Stimulated activated CD4-positive, alpha-beta T cell treated with anti-CD3 and anti-CD28 coated beads, Interleukin-12 subunit alpha, Interleukin-12 subunit beta, amount 100 ng/mL, for 24 hours (primary cell): ENCODE measurements at places on chromosomes 12 and 14.

DNA sequence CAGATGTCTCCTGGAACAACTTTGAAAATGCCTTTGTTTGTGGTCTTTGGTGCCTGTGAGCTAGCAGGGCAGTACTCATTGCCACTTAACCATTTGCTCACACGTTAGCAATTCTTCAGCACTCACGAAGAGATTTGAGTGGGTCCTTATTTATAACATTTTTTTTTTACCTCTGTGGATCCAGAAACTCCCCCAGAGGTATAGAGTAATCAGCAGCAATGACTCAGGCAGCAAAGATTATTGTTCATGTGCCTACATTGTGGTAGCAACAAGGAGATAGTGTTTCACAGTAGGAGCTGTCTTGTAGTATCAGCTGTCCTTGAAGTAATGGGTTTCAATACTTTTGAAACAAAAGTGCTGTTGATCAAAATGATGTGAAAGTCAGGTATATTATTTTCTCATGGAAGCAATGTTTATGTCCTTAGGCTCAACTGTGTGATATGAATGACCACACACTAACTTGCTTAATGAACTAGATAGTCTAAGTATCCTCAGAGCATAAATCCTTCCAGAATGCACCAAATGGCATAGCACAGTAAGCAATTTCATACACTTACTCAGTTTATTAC, 304.1 kb downstream of the EGLN3 start:
- no peak for DNase-seq

DNA sequence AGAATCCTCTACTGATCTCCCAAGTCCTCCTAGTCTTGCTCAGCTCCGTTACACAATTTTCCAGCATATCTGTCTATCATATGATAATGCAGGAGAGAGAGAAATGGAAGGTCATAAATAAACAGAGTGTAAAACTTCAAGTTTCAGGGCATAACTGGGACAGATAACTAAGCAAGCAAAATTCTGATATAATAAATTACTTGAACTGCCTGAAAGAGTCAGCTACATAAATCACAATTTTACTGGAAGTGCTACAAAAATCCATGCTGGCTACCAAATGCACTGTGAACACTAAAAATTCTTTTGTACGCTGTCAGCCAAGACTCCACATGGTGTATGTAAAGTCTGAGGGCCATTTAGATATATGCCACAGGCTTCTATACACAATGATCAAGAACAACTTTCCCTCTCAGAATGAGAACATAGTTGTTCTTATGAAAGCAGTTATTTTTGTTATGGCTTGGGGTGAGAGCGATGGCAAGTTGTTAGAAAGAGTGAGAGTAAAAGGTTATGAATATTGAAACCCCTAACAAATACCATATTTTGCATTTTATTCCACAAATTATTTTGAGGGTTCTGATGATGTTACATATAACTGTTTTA, 41.1 kb downstream of the GRIP1 start:
- DNase-seq, result no peak

- DNase-seq, result no peak
Measured at GRCh38 chr14:49930720-49931119, 37.8 kb downstream of the ARF6 start.

DNA sequence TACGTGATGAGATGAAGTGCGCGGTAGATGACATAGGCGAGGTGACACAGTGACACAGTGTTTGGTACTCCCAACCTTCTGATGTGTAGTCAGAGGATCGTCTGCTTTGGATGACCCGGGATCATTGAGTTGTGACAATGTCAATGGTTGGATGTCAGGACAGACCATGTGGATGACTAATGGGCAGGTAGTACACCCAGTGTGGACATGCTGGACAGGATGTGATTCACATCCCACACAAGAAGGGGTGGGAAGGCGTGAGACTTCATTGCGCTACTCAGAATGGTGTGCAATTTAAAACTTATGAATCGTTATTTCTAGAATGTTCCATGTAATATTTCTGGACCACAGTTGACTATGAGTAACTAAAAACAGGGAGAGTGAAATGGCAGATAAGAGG, 23.8 kb downstream of the MAP3K9 start:
- DNase-seq, result no peak

- no peak for DNase-seq
Measured at GRCh38 chr12:65885312-65885711, 61.0 kb downstream of the HMGA2 start.

DNA sequence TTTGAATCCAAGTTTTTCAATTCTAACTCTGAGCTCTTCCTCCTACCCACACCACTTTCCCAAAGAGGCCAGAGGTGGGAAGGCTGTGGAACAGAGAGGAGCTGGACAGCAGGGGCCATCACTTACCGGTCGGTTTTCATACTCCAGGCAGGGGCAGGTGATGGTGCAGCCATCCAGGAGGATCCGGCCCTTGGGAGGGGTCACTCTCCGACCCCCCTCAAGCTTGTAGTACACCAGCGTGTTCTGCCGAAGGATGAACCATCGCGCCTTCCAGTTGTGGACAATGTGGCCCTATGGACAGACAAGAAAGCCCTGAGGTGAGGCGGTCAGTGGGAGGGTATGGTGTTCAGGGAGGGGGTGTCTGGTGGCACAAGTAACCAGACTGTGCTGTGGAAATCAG, 14.4 kb downstream of the PLEK2 start:
- DNase-seq, result no peak

DNA sequence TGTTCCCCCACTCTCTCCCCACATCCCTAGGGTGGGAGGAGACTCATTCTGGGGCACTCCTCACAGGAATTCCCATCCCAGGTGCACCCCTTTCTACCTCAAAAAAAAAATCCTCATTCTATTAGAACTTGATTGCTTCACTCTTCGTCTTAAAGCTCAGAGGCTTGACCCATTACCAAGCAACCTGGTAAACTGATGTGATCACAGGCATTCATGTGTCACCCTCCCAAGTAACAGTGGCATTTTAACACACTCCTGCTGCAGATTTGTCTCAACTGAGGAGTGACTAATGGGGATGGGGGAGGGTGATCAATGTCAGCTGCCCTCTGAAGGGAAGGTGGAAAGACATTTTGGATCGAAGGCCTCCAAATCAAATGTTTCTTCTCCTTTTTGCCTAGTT, 78.1 kb upstream of the PTHLH start:
- DNase-seq, result no peak

- no peak for DNase-seq
Measured at GRCh38 chr12:117144599-117144998, 45.4 kb upstream of the TESC start.

GRCh38 chr12:107320929-107321631, 227.7 kb upstream of the CRY1 start:
- DNase-seq, result no peak

DNA sequence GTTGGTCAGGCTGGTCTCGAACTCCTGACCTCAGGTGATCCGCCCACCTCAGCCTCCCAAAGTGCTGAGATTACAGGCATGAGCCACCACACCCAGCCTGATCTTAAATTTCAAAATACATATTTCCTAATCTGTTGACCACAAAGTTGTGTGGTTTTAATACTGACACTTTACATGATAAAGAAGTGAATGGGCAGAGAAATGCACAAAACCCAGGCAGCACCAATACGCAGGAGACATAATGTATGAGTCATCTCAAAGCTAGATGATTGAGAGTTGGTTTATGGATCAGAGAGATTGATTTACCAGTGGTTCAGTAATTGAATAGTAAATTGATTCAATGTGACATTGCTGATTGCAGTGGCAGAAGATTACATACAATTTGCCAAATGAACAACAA, 19.2 kb upstream of the PPP2R5E start:
- no peak for DNase-seq

GRCh38 chr12:51371295-51371953, 19.8 kb downstream of the GALNT6 start:
- no peak for DNase-seq
